ENCODE measurements at places on chromosomes 2 and 18.

- H3K27ac ChIP-seq: no peak overlapping the region
- H3K27me3 ChIP-seq: no peaks in the 10 kb centered on the region
- no peak for DNase-seq
- H3K4me3 ChIP-seq: peak overlapping the region; percentile 9
- H3K4me1 ChIP-seq: no peaks in the 10 kb centered on the region
Observed at GRCh38 chr2:188278388-188279092, 13.1 kb upstream of the GULP1 start.

- H3K36me3 ChIP-seq: peaks cover 6% of the 10 kb centered on the region
- peaks cover 17% of the 10 kb centered on the region for H3K4me1 ChIP-seq
- H3K4me3 ChIP-seq: no peak overlapping the region
- DNase-seq: no peak
- no peak overlapping the region for H3K27ac ChIP-seq
Observed at GRCh38 chr2:111912547-111912946, 14.1 kb downstream of the MERTK start.

DNA sequence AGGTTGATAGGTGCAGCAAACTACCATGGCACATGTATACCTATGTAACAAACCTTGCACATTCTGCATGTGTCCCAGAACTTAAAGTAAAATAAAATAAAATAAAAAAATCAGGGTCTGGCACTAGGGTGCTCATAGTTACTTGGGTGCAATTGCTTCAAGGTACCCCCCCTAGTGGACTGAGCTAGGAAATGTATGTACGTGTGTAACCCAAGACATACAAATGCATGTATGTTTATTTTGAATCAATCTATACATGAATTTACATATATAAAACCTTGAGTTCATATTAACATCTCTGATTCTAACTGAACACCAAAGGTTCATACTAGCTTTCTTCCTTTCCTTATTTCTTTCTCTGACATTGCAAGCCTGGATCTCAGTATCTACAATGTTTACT is 51.5 kb downstream of the USP37 start:
- H3K27me3 ChIP-seq: no peaks in the 10 kb centered on the region
- H3K36me3 ChIP-seq: peaks cover 3% of the 10 kb centered on the region
- no peak overlapping the region for H3K4me3 ChIP-seq
- H3K27ac ChIP-seq: no peak overlapping the region
- DNase-seq: no peak

DNA sequence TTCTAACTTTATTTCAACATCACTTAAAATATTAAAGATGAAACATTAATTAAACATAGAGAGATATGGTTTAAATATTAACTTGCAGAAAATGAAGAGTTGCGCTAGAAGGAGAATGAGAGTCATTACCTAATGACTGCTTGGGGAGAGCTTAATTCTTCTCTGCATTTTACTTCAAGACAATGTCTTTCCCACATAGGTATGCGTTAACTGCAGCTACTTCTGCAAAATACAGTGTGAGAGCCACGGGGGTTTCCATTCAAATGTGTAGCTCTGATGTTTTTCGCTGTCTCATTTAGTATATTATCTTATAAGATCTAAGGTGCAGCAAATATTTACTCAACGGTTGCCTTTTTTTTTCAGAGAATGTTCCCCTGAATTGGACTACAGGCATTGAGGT is 126.7 kb downstream of the TMX3 start:
- no peaks in the 10 kb centered on the region for H3K4me1 ChIP-seq
- no peak overlapping the region for H3K4me3 ChIP-seq
- no peak overlapping the region for H3K27ac ChIP-seq
- DNase-seq: no peak
